ENCODE measurements at places on chromosomes 13 and 19. TPM values are rescaled to one million over a fixed set of nuclear protein-coding genes. Genes with fewer than 3 reads are reported as not detected.
A peak's percentile ranks its signal among the peaks of the same experiment; 100 is the strongest.

The SHANK1 gene
- total RNA-seq = 0.48 TPM

GRCh38 chr13:78299832-78300623, 303.3 kb downstream of the POU4F1 start:
- DNase-seq = no peak

The FAM124A gene
- total RNA-seq = 2.8 TPM

DNA sequence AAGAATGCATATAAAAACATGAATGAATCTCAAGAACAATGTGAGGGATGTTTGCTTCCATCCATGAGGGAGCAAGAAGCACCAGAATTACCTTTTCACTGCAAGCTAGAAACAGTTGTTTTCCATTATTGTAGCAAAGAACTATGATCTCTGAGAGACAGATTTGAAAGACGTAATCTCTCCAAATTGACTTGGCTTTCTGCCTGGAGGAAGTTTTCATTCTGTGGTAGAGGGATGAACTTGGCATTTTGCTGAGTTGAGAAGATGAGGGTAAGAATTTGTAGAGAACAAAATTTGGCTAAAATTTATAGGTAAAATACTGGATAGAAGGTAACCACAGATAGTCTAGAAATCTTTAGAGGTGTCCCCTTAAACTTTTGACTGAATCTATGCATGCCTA, 496.8 kb downstream of the TDRD3 start:
- DNase-seq = no peak

- no peak for DNase-seq
These were observed 6.3 kb downstream of the GPR180 start for GRCh38 chr13:94607939-94608338.

The COL4A2 gene
- total RNA-seq = 218 TPM

DNA sequence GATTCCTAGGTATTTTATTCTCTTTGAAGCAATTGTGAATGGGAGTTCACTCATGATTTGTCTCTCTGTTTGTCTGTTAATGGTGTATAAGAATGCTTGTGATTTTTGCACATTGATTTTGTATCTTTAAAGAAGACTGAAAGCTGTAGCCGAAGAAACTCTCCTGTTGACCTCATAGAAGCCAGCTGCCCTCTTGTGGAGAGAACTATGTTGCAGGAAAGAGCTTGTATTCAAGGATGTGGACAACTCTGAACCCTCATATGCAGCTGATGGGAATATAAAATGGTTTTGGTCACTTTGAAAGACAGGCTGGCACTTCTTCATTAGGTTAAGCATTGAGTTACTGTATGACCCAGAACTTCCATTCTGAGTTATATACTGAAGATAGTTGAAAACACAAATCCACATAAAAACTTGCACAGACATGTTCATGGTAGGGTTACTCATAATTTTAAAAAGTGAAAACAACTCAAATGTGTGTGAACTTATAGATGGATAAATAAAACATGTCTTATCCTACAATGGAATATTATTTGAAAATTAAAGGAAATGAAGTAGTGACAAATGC, 65.8 kb upstream of the SLITRK6 start:
- peak; percentile 37 for DNase-seq

The DAND5 gene
- 0.10 TPM for total RNA-seq

DNA sequence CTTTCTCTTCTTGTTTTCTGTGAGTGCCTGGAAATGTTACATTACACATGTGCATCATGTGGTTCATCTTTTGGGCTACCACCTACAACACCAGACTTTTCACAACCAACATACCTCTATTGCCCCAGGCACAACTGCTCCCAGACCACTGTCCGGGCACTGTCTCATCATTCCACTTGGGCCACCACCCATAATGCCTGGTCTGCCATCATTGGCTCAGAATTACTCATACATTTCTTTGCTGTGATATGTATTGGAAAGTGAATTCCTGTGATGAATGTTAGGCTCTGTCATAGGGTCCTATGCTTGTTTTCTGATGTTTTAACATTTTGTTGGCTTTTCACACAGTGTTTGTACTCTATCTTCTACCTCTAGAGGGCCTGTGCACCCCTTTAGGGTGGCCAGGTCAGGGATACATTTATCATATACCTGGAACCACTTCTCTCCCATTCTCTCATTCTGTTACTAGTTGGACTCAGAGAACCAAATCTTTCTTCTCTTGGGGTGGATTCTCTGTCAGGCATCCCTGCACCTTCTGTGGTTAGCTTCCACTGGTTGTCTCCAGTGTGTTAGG, 172.8 kb downstream of the NHLRC3 start:
- no peak for DNase-seq

DNA sequence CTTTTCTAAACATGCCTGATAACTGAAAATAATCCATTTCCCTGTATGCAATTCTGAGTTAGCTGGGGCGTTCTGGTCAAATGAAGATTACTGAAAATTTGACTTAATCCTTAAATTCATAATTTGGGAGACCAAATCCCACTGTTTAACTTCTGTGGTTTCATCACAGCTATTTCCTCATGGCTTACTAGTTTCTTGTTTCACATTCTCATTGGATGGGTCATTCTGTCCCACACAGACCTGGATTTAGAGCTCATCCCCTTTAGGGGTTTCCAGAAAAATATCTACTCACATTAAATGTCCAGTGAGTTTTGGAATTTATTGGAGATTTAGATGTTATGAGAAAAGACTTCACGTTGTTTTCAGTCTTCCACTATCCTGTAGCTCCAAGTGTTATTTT, 709.3 kb upstream of the KLHL1 start:
- DNase-seq = no peak

GRCh38 chr19:47573071-47574026, at the start of gene ZNF541:
ZNF541 (minus strand) TSS chr19:47573148; CDS start chr19:47555856, 17,292 bp downstream.
- DNase-seq = no peak

- no peak for DNase-seq
These were observed 1746.2 kb upstream of the PRR20A start for GRCh38 chr13:55394470-55394869.

DNA sequence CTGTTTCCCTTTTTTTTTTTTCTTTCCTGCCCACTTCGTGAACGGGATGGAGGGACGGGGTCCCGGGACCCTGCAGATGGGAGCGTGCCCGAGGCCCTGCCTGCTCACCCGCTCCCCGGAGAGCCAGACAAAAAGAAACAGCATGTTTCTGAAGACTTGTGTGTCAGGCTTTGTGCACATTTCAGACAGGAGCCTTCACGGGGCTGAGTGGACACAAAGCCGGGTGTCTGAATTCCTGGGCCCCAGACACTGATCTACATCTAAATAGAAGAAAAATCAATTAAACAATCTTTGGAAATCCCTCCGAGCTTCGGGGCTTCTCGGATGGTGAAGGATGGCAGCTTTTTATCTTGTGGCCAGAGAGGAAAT, 4.2 kb downstream of the PGPEP1 start:
- no peak for DNase-seq

The SLC7A1 gene
- 20.2 TPM for total RNA-seq

GRCh38 chr19:810883-811489, 10.8 kb downstream of the PLPPR3 start:
- no peak for DNase-seq

The PSG3 gene
- total RNA-seq = not detected

DNA sequence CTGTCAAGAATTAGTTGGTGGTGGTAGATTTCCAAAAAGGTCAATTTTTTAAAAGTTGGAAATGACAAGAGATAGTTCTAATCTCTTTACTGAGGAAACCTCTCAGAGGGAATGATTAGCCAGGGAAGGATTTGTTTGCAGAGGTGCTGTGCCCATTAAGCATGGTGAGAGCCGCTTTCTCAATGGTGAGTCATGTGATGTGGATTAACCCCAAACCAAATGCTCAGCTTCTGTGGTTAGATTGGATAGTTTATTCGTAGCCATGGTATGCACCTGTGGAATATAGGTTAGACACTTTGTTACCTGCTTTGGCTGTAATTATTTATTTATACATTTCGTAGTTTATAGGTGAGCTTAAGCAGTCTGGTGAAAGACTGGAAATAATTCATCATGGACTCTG, 7.1 kb downstream of the HNRNPM start:
- DNase-seq = peak; percentile 82

The ZNF584 gene
- 42.1 TPM for total RNA-seq

DNA sequence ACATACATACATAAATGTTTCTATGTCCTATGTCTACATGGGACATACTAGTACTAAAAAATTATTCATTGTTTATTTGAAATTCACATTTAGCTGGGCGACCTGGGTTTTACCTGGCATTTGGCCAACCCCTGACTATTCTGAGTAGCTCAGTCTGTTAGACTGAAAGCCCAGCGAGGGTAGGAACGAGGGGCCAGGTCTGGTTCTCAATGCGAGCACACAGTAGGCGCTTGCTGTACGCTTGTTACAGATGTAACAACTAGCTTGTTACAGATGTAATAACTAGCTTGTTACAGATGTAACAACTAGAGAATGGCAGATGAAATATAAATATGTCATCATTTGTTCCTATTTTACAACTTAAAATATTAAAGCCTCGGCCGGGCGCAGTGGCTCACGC, 920 bp upstream of the ANO8 start:
- no peak for DNase-seq

- DNase-seq = no peak
These were observed 609.5 kb downstream of the SLITRK1 start for GRCh38 chr13:83272652-83273240.

The TMEM255B gene
- total RNA-seq = 2.3 TPM

- DNase-seq = no peak
These were observed 199.9 kb downstream of the B3GLCT start for GRCh38 chr13:31399690-31400089.

- DNase-seq = peak; percentile 56
These were observed 30.1 kb upstream of the METTL21C start for GRCh38 chr13:102724923-102725322.

DNA sequence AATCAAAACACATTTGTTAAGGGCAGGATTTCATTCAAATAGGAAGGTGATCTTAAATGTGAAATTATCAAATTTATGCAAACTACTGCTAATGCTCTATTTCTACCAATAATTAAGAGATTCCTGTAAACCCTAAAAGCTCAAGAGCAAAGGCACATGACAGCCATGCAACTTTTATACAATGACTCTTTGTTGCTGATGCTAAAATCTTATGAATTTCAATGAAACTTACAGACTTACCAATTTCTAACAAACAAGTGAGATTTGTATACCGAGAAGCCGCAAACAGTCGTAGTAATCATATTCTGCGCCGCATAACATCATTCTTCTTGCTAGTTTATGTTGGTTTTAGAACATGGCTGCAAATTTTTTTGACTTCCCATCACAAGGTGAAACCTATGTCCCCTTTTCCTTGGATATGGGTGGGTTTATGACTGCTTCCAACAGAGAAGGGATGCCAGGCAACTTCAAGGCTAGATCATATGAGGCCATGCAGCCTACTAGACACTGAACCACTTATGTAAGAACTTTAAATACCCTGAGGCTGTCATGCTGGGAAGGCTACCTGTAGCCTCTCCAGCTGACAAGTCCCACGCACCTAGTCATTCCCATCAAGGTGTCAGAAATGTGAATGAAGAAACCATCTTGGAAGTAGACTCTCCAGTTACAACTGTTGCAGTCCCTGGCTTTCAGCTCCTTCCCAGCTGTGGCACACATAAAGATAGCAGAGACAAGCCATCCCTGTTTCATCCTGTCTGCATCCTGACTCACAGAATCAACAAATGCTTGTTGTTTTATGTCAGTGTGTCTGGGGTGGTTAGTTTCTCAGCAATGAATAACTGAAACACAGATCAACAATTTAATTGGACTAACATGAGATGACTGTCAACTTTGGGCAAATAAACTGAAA, 42.0 kb downstream of the LNX2 start:
- DNase-seq = peak; percentile 14

DNA sequence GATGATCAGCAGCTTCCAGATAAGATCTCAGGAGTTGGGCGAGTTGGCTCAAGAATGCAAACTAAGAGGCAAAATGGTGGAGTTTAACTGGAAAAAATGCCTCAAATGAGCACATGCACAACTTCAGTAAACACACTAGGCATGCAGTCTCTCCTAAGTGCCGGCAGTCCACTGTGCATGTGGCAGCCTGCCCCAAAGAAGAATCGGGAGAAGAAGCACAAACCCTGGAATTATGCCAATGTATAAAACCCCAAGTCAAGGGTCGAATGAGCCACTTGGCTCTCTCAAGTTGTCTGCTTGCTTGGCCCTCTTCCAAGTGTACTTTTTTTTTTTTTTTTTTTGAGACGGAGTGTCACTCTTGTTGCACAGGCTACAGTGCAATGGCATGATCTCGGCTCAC, 53.3 kb upstream of the SLITRK1 start:
- no peak for DNase-seq

The LAIR2 gene
- not detected for total RNA-seq

The ADAT3 gene
- 3.7 TPM for total RNA-seq

GRCh38 chr19:58575183-58576041, 2.3 kb upstream of the MZF1 start:
- DNase-seq = peak; percentile 92

GRCh38 chr19:45876411-45877197, 9.3 kb downstream of the IRF2BP1 start:
- no peak for DNase-seq

- no peak for DNase-seq
These were observed 8.3 kb upstream of the JUND start for GRCh38 chr19:18289471-18290301.

GRCh38 chr13:34349091-34349722, 531.3 kb downstream of the RFC3 start:
- peak; percentile 94 for DNase-seq

The ATP4A gene
- not detected for total RNA-seq
